ENCODE measurements at places on chromosomes 3 and 15.

GRCh38 chr3:158748237-158748828 lies 16.1 kb upstream of the RARRES1 start:
- DNase-seq, result no peak

- no peak for DNase-seq
Measured at GRCh38 chr3:58049143-58049785, 41.0 kb downstream of the FLNB start.

DNA sequence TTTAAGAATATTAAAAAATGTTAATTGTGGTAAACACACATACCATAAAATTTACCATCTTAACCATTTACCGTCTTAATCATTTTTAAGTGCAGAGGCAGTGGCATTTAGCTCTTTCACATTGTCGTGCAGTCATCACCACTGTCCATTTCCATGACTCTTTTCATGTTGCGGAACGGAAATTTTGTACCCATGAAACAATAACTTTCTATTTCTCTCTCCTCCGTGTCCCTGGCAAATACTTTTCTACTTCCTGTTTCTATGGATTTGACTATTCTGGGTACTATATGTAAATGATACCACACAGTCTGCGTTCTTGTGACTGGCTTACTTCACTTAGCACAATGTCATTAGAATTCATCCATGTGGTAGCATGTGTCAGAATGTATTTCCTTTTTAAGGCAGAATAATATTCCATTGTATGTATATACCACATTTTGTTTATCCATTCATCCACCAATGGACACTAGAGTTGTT lies 27.9 kb downstream of the AKAP13 start:
- DNase-seq, result no peak

DNA sequence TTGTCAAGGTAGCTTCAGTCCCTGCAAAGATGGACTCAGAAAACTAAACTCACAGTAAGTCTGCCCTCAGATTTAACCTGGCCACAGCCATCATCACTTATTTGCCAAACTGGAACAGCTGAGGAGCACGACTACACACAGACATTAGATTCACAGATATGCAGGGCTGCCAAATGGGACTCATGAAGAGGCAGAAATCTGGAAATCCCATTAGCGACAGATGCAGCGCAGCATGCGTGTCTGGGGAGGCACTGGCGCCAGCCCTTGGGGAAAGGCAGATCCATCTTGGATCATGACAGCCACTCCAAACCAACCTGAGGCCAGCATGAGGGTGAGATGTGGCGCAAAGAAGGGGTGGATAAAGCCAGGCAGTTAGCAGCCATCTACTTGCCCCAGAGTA lies 160.7 kb upstream of the TSC22D2 start:
- no peak for DNase-seq

GRCh38 chr15:67009576-67010569 lies 55.5 kb upstream of the SMAD3 start:
- no peak for DNase-seq

DNA sequence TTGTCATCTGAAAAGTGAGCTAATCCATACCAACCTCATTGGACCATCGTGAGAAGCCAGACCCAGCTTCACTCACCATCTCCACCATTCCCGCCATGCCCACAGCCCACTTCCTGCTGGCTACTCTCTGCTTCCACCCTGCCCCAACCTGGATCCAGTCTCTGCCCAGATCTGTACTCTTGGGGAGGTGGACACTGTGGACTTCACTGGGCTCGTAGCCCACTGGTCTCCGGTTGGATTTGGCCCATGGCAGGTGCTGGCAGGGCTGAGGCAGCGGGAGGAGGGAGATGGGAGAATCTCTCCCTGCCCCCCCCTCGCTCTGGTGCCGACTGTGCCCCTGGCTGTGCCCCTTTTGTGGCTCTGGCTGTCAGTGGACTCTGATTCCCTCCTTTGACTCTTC lies 193.8 kb downstream of the ABHD5 start:
- DNase-seq, result no peak

- no peak for DNase-seq
Measured at GRCh38 chr3:111963424-111963823, 15.4 kb upstream of the ABHD10 start.

DNA sequence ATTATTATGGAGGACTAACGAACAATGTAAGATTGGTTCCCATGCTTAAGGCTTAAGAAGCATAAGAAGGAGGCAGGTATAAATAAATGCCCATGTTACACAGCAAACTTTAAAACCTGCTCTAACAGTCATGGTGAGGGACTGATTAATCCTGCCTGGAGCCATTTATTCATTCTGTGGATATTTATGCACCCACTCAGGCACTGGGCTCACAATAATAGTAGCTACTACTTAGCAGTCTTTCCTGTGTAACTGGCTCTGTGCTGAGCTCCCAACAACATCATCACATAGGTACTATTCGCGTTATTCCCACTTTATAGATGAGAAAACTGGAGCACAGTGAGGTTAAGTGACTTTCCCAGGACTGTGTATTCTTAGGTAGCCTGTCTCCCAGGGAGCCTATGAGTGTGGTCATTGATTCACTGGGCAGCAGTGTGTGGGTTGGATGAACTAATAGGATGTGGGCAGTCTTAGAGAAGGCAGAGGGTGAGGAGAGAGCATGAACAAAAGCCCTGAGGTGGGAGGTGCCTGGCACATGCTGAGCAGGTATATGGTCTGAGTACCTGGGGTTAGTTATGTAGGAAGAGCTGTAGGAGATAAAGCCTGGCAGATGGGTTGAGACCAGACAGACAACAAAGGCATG lies 44.1 kb upstream of the UMPS start:
- DNase-seq, result no peak

GRCh38 chr15:90439946-90440345 lies 51.9 kb downstream of the IQGAP1 start:
- DNase-seq, result no peak

DNA sequence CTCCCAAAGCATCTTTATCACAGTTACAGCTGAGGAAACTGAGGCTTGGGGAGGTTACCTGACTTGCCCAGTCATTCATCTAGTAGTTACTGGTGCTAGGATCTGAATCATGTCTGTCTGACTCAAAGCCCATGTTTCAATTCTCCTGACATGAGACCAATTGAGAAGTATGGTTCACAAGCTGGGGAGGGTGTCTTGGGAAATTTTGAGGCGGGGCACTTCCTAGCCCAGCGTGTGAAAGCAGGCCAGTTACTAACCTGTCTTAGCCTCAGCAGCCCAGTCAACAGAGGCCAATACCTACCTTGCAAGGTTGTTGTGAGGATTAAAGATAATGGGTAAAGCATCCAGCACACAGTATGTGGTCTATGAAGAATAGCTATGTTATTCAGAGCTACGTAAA lies 37.0 kb downstream of the CLDN18 start:
- no peak for DNase-seq

- no peak for DNase-seq
Measured at GRCh38 chr15:69132977-69133861, 27.2 kb upstream of the GLCE start.

DNA sequence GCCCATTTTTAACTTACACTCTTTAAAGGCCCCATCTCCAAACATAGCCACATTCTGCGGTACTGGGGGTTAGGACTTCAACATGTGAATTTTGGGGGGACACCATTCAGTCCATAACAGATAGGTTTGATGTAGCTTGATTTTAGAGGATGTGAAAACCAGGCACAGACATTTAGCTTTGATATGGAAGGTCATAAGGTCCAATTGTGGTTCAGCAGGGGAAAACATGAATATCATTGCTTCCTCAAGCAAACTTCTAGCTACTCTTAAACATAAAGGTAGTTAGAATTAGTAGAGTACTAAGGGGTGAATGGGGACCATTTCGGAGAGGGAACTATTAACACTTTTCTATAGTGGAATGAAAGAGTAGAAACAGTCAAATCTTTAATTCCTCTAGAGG lies 13.6 kb upstream of the NFKBIZ start:
- no peak for DNase-seq

GRCh38 chr15:51634591-51635198 lies 12.1 kb upstream of the DMXL2 start:
- no peak for DNase-seq

DNA sequence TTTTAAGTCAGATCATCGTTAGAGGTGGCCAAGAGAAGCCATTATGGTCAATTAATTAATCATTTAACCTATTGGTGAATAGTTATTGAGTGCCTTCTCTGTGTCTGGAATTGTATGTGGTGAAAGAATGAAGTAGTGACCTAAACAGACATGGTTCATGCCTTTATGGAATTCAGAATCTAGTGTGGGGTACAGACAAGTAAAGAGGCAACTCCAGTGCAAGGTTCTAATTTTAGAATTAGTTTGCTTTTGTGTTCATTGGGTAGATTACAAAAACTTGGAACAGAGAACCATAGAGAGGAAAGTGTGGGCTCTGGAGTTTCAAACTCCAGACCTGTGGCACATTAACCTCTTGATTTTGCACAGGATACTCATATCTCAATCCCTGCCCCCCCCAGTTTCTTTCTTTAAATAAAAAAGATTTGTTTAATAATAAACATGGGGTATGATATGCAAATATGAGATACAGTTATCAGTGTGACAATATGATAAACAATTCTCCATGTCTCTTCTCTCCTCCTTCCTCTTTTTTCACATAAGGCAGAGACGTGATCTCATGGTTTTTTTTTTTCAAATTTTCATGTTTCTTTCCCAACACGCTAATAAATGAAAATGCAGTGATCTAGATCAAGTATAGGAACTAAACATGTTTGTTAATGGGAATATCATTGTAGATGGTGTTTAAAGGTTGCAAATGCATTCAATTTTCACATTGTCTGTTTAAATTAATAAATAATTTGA lies 117.9 kb downstream of the MITF start:
- DNase-seq, result no peak

DNA sequence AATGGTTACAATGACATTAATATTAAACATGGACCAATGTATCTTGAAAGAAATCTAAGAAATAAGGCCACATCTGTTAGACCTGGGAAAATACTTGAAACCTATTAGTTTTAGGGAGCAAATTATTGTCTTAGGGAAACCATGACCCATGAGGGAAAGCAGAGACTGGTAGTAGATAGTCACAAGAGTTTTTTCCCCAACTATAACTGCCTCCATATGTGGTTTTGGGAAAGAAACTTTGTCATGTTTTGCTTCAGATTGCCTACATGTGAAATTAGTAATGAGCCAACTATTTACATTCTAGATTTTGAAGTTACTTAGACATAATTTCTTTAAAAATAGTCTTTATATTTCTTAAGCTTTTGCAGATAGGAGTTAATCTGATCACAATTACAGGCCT lies 474.9 kb downstream of the ROBO2 start:
- DNase-seq, result no peak

GRCh38 chr15:25944386-25944785 lies 81.3 kb upstream of the ATP10A start:
- no peak for DNase-seq

GRCh38 chr3:29412110-29412509 lies 131.2 kb downstream of the RBMS3 start:
- no peak for DNase-seq

DNA sequence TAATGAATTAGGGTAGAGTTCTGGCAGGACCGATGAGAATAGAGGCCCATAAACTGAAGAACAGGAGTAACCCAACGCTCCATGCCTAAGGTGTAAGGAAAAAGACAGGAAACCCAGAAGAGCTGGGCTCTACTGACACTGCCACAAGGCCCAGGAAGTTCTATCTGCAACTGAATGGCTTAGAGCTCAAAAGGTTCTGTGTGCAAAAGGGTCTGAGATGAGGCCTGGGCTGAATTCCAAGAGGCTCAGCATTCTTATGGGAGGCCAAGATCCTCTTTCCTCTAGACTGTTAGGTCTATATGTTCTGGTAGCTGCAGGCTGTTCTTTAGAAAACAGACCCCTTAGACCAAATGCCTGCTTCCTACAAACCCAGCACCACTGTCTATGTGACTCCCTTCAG lies 30.5 kb upstream of the PRSS50 start:
- no peak for DNase-seq

- no peak for DNase-seq
Measured at GRCh38 chr3:4359805-4360502, 56.8 kb downstream of the SETMAR start.

DNA sequence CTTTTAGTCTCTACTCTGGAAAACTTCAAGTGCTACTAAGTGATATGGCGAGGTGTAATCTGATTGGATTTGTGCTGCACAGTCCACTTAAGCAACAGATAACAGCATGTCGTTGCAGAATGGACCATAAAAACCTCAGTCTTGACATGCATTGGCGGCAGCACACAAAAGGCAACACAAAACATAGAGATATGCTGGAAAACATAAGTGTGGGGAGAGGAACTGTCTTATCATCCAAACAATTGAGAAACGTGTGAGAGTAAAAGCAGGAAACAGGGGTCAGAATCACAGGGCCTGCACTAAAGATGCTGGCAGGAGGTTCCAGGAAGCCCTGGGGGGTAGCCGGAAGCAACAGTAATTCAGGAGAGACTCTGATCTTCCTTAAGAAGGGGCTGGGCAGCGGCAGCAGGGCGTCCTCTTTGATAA lies 82.1 kb downstream of the CGNL1 start:
- DNase-seq, result no peak

GRCh38 chr3:189773056-189773455 lies 141.9 kb downstream of the TP63 start:
- no peak for DNase-seq

- DNase-seq, result no peak
Measured at GRCh38 chr3:140270329-140270728, 335.3 kb downstream of the CLSTN2 start.

DNA sequence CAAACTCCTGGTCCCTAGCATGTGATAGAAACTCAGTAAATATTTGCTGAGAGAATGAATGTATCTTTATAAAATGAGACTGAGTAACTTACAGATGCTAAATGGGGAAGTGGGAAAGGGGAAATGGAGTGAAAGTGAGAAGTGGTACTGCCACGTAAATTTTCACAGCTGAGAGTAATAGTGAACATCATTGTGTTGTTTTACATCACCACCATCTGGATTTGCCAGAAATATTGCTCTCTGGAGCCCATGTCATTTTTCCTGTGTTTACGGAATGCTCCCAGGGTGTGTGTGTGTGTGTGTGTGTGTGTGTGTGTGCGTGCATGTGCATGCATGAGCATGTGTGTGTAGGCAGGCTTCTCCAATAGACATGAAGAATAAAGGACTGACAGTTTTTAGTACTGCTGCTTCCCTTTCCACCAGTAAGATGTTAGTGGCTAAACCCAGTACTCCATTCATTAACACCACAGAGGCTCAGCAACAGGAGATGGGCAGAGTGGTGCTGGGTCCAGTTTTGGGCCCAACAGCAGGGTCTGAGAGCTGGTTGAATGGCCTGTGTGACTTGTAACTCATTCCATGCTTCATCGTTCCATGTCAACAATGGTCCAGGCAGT lies 57.3 kb downstream of the DIPK2A start:
- DNase-seq, result no peak

Data from stimulated activated CD4-positive, alpha-beta T cell treated with anti-CD3 and anti-CD28 coated beads, Interleukin-1b, Interleukin-23, amount 100 ng/mL, for 24 hours (primary cell).